ENCODE measurements at places on chromosomes 13 and 19.
A peak's percentile ranks its signal among the peaks of the same experiment; 100 is the strongest.

DNA sequence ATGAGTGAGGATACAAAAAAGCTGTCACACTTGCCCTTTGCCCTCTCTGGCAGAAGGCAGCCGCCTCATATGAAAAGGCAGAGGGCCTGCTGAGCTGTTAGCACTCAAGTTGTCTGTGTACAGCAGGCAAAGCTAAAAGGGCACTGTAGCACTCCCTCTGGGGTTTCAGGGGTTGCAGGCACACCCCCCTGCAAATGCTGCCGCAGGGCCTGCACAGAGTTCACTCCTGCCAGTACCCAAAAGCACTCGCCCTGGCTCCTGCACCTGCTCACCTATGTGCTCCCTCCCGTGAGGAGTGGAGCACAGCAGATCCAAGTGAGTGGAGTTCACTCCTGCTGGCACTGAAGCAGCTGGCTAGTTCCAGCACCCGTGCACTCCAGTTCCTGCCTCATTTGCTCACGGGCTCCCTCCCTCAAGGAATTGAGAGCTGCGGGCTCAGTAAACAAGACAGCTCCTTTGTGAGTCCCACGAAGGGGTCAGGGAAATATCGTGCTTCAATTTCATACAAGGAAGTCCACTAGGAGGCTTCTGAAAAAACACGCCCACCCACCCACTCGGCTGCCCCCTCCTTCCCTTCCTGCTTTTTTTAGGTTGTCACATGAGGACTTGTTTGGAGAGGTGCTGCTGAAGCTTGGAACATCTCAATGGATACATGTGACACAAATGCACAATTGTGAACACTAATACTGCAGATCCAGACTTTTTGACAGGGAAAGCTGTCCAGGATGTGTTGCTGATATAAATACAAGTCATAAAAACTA lies 9.9 kb upstream of the RCBTB2 start:
- no peak for DNase-seq

DNA sequence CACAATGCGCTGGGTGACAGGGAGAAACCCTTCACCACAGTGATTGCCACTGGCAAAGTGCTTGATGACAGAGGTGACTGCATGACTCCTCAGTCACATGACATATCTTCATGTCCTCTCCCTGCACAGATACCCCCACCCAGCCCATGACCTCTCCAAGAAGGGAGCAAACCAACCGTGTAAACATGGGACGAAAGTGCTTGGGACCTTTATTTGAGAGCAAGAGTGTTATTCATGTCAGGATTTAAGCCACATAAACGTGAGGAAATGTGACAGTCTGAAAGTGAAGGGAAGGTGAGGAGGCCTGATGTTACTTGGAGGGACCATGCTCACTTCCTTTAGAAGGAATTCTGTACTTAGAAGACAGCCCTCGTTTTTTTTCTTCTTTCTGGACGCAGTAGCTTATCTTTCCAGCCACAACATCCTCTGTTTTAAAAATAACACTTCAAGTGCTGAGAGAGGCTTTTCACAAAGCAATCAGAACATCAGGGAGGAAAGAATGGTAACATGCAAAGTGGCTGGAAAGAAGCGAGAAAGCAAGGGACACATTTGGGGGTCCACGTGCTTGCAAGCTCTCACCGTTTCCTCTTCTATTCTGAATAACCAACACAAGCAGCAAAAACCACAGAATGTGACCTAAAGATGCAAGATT lies 35.6 kb downstream of the EPS15L1 start:
- DNase-seq: no peak

DNA sequence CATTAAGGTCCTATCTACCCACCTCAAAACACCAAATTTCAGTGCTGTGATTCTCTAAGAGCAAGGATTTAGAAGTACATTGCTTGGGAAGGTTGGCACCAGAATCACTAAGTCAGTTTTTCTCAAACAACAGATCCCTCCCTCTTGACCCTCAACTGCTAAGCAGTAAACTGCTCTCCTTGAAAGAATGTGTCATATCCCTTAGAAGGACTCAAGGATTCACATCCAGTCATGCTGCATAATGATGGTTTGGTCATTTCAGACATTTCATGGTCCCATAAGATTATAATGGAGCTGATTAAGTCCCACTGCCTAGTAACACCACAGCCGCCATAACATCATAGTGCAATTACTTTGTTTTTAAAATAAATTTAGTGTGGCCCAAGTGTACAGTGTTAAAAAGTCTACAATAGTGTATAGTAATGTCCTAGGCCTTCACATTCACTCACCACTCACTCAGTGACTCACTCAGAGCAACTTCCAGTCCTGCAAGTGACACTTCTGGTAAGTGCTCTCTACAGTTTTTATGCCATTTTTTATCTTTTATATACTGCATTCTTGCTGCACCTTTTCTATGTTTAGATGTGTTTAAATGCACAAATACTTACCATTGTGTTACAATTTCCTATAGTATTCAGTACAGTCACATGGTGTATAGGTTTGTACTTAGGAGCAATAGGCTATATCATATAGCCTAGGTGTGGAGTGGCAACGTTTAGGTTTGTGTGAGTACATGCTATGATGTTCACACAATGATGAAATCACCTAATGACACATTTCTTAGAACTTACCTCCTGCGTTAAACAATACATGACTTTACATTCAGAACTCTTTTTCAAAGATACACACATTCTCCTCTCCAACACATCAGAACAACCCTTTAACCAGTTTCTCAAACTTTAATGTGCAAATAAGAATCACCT lies 15.7 kb upstream of the CCDC169 start:
- DNase-seq: no peak

DNA sequence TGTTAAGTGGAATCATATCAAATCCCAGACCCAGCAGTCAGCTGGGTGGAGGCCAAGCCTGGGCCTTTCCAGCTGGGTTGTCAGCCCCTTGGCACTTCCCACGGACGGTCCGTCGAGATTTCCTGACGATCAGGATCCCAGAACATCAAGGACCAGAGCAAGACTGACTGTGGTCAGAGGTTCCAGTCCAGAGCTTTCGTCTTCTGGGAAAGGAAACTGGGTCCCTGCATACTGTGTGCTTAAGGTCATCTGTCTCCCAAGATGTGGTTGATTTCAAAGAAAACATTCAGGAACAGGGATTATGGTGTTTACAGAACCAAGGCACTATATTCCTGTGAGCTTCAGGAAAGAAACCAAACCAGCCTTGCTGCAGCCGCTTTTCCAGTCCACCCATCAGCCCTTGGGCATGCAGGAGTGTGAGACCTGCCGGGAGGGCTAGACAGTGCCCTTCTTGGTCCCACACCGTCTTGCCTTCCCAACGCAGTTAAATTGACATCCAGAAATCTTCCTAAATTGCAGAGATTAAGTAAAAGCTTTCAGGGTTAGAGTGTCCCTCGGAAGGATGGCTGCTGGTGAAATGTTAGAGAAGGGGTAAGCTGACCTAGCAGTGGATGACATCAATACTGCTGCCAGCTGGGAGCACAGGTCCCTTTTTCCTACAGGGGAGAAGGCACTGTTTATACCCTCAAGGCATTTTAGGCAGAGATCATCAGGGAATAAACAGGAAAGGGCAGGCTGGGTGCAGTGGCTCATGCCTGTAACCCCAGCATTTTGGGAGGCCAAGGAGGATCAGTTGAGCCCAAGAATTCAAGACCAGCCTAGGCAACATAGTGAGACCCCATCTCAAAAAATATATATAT lies 5.0 kb upstream of the C19orf33 start:
- DNase-seq: no peak

- DNase-seq: no peak
These were observed 27.1 kb downstream of the ACTN4 start for GRCh38 chr19:38674388-38675171.

DNA sequence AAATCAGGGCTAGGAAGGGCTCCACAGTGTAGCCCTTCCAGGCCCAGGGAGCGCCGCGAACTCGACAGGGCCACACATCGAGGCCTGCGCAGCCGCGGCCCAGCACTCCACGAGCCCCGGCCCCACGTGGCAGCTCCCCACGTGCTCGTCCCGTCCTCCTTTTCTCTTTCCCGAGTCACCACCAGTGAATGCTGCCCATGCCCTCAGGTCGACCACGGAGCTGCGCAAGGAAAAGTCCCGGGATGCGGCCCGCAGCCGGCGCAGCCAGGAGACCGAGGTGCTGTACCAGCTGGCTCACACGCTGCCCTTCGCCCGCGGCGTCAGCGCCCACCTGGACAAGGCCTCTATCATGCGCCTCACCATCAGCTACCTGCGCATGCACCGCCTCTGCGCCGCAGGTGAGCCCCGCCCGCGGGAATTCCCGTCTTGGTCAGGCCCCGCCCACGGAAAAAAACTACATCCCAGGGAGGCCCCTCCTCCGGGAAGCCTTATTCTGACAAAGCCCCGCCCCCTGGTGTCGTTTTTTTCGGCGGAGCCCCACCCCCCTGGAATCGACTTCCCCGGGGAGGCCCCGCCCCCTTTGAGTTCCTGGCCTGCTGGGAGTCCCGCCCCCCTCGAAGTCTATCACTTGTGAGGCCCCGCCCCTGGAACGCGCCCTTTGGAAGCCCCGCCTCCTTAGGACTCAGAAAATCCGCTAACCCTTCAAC lies 7.0 kb downstream of the HIF3A start:
- no peak for DNase-seq

DNA sequence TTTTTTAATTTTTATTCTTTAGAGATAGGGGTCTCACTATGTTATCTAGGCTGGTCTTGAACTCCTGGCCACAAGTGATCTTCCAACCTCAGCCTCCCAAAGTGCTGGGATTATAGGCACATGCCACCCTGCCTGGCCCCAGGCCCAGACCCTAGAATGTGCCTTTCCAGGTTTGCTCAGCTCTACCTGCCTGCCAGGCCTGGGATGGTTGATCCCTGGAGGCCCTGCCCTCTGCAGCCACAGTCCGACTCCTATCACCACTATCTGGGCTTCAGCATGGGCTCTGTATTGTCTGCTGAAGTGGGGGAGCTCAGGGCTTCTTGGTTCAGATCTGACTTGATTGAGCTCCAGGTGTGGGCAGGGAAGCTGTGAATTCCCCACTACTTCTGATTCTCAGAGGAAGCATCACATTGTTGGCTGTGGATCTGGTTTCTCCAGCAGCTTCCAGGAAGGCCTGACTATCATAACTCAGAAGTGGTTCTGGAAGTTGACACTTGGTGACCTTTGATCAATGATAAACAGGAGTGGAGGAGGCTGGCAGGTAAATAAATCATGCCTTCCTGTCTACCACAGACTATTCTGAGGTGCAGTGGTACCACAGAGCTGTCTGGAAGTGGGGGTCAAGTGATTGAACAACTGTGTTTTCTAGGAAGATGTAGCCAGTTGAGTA lies 71.9 kb downstream of the OLFM4 start:
- peak; percentile 14 for DNase-seq

DNA sequence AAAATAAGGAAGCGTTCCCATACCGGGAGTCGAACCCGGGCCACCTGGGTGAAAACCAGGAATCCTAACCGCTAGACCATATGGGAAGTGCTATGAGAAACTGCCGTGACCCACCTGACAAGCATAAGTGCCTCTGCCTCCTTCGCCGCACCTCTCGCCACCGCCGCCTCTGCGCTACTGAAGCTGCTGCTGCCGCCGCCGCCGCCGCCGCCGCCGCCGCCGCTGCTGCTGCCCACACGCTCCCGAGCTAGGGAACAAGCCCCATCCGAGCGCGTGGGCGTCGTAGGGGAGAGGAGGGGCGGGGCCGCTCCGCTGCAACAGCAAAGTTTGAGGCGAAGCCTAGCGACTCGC lies 610 bp upstream of the WBP4 start:
- no peak for DNase-seq

GRCh38 chr19:9935506-9936325 lies 599 bp downstream of the OLFM2 start:
- DNase-seq: no peak

- no peak for DNase-seq
These were observed 64.5 kb upstream of the MED4 start for GRCh38 chr13:48159401-48159800.

DNA sequence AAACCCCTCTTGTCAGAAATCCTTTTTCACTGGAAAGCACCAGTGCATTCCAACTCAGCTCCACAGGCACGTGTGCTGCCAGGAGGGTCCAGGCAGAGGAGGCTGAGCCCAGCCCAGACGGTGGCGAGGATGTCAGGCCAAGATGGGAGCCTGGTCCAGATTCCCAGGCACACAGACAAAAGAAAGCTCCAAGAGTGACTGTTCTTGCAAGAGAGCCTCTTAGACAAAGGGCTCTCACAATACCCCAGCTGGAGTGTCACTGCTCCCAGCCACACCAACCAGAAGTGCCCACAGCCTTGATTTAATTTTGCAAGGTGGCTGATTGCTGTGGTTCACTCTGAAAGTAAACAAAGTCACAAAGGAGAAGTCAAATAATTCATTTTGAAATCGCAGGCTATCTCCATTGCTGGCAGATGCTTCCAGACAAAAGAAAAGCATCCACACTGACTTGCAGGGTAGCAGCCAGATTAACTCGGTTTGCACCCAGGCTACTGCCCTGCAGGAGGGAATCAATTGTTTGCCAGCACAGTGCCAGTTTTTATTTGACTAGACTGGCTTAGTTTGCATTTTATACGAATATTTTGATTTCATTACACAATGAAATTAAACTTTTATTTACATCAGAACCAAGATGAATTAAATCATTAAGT lies 95.1 kb downstream of the RAB20 start:
- peak; percentile 32 for DNase-seq

DNA sequence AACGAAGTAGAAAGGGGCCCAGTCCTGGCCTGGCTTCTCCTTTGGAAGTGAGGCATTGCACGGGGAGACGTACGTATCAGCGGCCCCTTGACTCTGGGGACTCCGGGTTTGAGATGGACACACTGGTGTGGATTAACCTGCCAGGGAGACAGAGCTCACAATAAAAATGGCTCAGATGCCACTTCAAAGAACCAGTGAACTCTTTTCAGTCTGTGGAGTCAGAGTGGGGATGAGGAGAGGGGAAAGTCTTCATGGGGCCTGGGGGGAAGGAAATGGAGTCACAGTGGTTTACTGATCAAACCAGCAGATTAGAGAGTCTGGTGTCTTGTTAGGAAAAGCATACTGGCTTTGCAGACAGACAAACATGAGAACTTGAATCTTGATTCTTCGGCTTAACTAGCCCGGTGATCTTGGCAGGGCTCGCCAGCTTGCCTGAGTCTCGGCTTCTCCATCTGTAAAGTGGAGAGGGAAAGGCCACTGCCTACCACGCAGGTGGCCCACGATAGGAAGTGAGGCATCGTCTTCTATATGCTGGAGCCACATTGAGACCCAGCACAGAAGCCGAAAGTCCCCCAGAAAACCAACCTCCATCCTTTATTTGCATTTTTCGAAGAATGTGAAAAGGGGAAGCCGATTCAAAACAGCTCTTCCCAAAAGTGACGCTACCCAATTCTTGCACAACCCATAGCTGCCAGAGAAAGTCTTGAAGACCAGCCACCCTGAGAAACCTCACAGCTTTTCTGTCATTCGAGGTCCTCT lies at the start of gene FFAR1:
TSS of gene FFAR1 (plus strand) at position 732 of the 759 bp plus-strand sequence. CDS start 3,650 bp downstream, outside the sequence.
- no peak for DNase-seq

- no peak for DNase-seq
These were observed 136.3 kb upstream of the UFM1 start for GRCh38 chr13:38213314-38213713.

Measured in NCI-H510A treated with DMSO at 0.1 percent for 48 hours (cell line).